ENCODE measurements at places on chromosomes 2 and 18.

- DNase-seq, result peak; percentile 62
Observed at GRCh38 chr2:203740871-203741281, 34.4 kb downstream of the CD28 start.

DNA sequence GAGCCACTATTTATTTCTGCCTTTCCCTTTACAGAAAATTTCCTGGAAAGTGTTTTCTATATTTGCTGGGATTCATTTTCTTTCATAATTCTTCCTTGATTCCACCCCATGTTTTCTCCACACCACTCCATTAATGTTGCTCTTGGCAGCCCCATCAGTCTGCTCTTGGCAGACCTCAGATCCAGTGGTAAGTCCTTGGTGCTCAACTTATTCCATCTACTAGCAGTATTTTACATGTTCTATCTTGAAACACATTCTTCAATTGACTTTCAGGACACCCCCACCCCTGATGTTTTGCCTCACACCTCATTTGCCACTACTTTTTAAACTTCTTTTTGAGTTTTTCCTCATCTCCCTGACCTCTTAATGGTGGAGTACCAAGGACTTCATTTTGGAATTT lies 65.0 kb downstream of the HNMT start:
- no peak for DNase-seq

DNA sequence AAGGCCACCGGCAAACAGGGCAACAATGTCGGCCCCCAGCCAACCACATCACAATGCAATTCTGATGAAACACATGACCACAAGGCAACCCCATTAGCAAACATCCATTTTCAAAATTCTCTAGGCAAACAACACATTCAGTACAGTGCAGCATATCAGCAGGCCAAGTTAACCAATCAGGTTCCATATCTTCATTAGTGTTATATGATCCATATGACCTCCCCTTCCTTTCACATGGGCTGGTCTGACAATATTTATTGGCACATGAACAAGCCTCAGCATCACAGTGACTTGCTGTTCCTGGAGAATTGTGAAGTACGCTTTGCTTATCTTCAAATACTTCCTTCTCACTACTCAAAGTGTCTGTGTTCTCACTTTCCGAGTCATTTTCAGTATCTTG lies 19.8 kb downstream of the RNF103 start:
- DNase-seq, result no peak

DNA sequence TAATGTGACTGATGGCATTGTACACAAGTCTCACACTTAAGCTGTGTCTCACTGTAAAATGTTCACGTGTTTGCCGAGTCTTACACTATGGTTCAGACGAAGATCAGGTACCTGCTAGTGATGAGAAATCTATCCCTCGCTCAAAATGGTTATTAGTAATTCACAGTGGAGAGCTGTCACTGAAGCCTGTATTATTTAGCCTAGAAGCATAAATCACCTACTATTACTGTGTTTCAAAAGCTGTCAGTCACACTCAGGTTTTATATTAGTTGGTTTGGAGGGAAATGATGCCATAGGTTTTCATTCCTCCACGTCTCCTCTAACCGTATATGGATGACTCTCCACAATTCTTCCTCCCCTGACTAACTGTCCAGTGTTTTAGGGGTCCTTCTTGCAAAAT lies 292.4 kb upstream of the ZEB2 start:
- no peak for DNase-seq

- no peak for DNase-seq
Observed at GRCh38 chr2:37894047-37894446, 31.0 kb upstream of the RMDN2 start.

DNA sequence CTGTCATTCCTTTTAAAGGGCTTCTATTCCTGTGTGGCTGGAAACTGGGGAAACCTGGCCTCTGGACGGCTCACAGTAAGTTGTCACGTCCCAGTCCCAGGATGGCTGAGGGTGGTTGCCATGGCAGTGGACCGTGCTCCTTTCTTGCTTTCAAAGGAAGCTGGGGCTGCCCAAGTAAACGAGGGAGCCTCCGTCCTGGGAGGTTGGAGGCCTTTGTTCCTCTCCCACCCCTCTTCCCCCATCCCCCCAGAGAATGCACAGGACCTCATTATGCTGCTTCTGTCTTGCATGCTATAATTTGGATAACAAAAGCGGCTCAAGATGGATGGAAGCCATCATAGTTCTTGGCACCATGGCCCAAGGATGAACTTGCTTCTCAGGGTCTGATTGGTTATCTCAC lies 325.5 kb upstream of the HS6ST1 start:
- no peak for DNase-seq

DNA sequence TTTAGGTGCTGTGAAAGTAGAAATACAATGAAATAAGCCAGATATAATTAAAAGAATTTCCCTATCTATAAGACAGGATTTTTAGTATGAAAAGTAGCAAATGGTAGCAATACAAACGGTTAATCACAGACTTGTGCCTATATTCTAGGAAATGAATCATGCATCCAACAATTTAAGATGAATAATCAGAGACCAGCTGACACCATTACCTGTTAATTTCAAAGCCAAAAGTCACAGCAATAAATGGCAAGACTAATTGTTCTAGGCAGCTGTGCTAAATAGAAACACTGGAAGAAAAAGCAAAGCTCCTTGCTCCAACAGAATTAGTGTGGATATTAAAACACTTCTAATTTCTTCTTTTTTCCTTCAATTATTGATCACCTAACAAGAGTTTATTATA lies 35.1 kb upstream of the MPP4 start:
- DNase-seq, result no peak

GRCh38 chr2:85309699-85310321 lies 18.0 kb downstream of the TGOLN2 start:
- no peak for DNase-seq

- DNase-seq, result no peak
Observed at GRCh38 chr2:36060133-36060532, 295.4 kb upstream of the CRIM1 start.

- no peak for DNase-seq
Observed at GRCh38 chr2:16059393-16060016, 119.2 kb downstream of the MYCN start.

DNA sequence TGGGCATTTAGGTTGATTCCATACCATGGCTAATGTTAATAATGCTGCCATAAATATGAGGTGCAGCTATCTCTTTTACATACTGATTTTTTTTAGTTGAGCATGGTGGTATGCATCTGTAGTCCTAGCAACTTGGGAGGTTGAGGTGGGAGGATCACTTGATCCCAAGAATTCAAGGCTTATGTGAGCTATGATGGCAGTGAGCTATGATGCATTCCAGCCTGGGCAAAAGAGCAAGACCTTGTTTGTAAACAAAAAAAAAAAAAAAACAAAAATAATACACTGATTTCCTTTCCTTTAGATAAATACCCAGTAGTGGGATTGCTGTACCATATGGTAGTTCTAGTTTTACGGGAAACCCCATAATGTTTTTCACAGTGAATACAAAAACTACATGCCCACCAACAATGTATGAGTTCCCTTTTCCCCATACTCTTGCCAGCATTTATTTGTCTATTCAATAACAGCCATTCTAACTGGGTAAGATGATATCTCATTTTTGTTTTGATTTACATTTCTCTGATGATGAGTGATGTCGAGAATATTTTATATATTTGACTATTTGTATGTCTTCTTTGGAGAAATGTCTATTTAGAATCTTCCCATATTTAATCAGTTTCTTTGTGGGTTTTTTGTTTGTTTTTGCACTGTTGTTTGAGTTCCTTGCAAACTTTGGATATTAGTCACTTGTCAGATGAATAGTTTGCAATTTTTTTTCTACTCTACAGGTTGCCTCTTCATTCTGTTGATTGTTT lies 281.0 kb upstream of the KYNU start:
- DNase-seq, result no peak

DNA sequence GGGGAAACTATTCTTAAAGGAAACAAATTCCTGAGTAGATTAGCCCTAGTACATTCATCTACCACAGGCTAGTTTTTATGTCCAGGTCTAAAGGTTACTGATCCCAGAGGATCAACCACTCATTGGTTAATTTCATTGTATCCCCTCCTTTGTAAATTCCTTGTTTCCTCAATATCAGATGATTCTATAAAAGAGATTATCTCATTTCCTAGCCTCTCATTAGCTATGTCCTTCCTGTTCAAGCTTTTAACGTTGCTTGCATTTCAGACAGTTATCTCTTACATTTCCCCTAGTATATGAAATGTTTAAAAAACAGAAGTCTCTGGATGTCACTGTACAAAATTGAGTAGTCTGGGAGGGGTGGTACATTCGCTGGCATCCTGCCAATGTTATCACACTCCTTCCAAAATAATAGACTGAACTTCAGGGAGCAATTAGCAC lies 24.2 kb upstream of the ARMC9 start:
- no peak for DNase-seq

DNA sequence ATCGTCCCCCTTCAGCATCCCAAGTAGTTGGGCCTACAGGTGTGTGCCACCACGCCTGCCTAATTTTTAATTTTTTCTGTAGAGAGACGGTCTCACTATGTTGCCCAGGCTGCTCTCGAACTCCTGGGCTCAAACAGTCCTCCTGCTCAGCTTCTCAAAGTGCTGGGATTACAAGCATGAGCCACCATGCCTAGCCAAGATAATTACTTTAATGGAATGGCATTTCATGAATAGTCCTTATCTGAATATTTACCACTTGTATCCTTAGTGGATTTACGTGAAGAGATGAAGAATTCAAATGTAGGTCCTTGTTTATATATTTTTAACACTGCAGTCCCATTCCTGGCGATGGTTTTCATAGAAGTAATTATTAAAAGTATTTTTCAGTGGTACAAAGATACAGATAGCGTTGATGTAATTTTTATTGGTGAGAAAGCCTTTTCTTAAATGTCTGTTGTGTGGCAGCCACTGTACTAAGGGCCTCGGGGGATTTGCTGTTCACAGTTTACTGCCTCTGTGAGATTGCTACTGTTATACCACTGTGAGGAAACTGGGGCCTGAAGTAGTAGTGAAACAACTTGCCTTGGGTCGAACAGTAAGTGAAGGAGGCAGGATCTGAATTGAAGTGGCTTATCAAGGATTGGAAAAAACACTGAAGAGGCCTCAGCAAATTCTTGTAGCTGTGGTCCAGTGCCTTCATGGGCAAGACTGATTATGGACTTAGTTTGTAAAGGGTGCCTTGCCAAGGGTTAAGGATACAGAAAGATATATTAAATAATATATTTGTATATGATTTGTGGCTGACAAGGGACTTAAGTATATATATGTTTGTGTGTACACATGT lies 151.2 kb downstream of the PRPF40A start:
- no peak for DNase-seq

- DNase-seq, result peak; percentile 28
Observed at GRCh38 chr18:8988260-8988871, 114.1 kb upstream of the NDUFV2 start.

DNA sequence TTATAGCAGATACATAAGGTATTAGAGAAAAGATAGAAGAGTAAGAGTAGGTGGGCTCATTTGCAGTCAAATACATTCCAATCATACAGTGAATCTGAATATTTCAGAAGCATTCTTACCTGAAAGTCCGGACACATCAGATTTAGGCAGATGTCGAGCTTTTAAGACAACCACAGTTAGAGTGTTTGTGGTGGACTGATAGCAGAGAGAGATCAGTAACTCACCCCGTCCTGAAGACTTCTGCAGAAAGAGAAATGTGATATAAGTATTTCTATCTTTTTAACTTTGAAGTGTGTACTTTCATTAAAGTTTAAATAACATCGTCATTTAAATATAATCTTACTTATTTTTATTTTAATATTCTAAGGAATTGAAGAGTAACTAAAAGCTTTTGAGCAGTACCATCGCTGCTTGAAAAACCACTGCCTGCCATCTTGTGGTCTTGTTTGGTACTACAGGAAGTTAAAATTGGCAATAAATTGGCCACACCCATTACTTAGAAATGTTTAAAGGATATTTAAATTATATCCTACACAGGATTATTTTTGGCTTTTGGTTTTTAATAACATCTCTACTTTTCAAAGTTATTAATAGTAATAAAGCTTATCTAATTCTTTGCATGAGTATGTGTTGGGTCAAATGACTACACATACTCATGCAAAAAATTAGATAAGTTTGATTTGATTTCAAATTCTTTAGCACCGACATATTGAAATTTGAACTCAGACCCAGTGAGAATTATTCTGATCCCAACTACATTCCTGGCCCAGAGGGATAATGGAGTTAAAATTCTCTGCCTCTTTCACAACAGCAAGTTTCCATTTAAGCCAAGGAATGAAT lies 5.5 kb downstream of the SYT4 start:
- peak; percentile 57 for DNase-seq

- no peak for DNase-seq
Observed at GRCh38 chr2:151777935-151778334, 43.7 kb upstream of the NEB start.

- no peak for DNase-seq
Observed at GRCh38 chr2:233349005-233349998, 5.0 kb upstream of the DGKD start.

- no peak for DNase-seq
Observed at GRCh38 chr2:181177376-181177775, 197.0 kb downstream of the UBE2E3 start.

DNA sequence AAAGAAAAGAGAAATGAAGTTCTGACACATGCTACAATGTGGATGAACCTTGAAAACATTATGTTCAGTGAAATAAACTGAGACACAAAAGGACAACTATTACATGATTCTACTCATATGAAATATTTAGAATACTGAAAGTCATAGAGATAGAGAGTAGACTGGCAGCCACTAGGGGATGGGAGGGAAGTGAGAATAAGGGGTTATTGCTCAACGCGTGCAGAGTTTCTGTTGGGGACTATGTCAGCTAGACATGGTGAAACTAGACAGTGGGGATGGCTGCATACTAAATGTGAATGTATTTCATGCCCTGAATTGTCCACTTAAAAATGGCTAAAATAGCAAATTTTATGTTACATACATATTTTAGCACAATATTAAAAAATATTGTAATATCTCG lies 108.7 kb upstream of the ATL2 start:
- no peak for DNase-seq

DNA sequence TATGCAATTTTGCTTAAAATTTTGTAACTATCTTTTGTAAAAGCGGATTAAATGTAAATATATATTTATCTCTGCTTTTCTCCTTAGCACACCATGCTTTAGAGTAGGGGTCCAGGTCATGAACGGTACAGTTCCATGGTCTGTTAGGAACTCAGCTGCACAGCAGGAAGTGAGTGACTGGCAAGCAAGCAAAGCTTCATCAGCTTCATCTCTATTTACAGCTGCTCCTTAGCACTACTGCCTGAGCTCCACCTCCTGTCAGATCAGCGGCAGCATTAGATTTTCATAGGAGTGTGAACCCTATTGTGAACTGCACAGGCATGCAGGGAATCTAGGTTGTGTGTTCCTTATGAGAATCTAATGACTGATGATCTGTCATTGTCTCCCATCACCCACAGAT lies 959.0 kb upstream of the SLC39A10 start:
- no peak for DNase-seq

GRCh38 chr2:50872543-50872942 lies 159.4 kb downstream of the NRXN1 start:
- no peak for DNase-seq

DNA sequence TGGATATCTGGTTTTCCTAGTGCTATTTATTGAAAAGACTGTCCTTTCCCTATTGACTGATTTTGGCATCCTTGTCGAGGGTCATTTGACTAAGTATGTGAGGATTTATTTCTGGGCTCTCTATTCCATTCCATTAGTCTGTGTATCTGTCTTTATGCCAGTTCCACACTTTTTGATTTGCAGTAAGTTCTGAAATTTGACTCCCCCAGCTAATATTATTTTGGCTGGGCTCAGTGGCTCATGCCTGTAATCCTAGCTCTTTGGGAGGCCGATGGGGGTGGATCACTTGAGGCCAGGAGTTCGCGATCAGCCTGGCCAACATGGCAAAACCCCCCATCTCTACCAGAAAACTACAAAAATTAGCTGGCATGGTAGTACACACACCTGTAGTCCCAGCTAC lies 46.8 kb upstream of the GAREM2 start:
- no peak for DNase-seq
